ENCODE measurements at places on chromosomes 4 and X.
A peak's percentile ranks its signal among the peaks of the same experiment; 100 is the strongest.

GRCh38 chrX:37609727-37610126, 38.3 kb downstream of the LANCL3 start:
- no peak for DNase-seq

- DNase-seq: no peak
These were observed 59.9 kb downstream of the PROM1 start for GRCh38 chr4:16023776-16024408.

DNA sequence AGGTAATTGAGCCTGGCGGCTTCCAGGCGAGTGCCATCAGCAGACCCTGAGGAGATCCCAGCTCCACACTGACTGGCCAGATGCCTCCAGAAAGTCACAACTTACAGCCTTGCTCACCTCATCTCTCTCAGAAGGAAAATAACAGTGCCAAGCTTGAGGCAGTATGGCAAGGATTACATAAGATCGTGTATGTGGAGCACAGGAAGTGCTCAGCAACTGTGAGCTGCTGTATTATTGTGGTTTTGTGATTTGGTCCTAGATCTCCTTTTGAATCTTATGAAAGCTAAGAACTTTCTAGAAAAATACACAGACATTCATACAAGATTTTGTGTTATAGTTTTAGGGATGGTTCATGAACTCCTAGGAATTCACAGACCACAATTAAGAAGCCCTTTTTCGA, 14.0 kb downstream of the RASL11B start:
- no peak for DNase-seq

DNA sequence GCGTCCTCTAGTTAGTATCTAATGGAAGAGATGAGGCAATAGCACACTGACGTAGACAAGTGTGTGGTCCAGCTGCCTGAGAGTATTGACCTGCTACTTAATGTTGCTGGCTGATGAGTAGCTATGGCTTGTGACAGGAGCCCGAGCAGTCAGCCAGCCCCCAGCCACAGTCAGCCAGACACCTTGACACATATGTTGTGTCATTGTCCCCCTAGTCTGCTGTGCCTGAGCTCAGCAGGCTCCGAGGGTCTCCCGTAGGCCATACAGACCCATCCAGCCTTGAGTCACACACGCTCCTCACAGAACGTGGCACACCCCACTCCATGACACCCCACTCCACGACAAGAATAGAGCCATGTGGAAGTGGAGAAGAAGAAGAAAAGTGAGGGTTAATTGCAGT, 362.1 kb downstream of the UNC5C start:
- DNase-seq: peak; percentile 69

GRCh38 chr4:183333983-183334382, 11.8 kb upstream of the CLDN24 start:
- DNase-seq: no peak

DNA sequence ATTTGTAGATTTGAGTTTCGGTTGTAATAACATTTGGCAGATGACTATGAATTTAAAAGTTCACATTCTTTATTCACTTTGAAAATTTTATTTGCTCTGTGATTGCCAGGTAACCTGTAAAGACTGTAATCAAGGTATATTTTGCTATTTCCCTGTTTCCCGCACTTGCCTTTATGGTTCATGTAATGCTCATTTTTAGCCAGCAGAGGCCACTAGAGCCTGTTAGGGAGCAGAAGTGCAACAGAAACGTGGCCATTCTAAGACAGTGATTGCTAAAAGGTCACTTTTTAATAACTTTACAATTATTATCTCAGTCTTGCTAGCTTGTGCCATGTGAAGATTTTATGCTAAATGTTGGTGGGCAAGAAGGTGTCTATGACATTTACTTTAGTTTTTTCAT, 12.4 kb downstream of the YIPF6 start:
- no peak for DNase-seq

- DNase-seq: no peak
These were observed 2.0 kb downstream of the RAB40A start for GRCh38 chrX:103517246-103517645.

DNA sequence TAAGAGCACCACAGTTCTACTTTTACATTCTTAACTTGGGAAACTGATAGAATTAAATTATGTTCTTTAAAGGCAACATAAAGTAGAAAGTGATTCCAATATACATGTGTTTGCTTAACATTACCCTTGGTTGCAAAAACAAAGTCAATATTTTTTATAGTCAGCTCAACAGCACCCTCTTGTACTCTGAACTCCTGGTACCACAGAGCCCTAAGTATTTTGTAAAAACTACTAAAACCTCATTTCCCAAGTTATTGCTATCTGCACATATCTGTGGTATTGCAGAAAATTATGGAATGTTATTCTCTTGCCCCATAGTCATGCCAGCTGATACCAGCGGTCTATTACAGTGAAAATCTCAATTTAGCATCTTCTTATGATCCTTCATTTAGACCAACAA, 2.9 kb downstream of the KIF4A start:
- DNase-seq: no peak

DNA sequence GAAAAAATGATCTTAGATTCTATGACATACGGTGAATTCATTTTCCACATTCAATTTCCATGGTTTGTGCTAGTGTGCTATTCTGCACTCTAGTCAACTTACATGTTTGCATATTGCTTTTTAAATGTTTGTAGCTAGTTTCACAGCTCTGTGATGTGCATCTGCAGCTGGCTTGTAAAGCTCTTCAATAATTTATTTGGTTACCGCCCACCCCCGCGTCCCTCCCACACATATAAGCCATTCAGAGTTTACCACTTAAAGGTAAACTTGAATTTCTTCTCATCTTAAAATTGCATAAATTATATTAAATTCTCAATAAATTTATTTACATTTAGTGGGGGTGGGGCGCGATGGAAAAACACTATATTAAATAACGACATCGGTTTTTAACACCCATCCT, 291 bp upstream of the NBDY start:
- peak; percentile 53 for DNase-seq

DNA sequence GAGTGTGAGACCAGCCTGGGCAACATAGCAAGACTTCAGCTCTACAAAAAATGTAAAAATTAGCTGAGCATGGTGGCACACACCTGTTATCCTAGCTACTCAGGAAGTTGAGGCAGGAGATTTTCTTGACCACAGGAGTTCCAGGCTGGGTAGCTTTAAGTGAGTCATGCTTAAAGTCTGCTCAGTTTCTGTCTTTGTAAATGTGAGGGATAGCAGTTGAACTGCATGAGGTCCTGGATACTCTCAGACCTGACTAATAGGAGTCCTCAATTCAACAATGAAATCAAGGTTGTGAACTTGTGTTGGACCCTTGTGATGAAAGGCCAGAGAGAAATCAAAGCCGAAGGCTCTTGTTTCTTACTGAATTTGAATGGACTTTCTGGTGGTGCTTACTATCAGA, 45.2 kb downstream of the STARD8 start:
- DNase-seq: no peak

- DNase-seq: no peak
These were observed 620.8 kb upstream of the ADGRL3 start for GRCh38 chr4:60579335-60579734.

DNA sequence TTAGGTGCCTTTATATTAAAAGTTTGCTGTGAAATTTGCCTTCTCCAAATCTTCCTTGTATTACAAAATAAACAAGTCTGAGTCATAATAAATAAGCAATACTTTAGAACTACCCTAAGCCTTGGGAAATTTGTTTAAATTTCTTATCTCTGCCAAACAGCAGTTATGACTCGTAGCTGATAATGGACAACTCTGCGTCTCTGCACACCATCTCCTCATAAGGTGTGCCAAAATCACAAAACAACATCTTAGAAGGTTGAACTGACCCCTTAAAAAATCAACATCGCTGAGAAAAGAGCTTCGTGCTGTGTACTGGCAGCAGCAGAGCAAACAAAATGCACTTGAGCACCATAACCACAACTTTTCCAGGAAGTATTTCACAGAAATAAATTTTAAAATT, 22.0 kb downstream of the OR13H1 start:
- no peak for DNase-seq

GRCh38 chr4:20159516-20159915, 92.2 kb upstream of the SLIT2 start:
- no peak for DNase-seq

DNA sequence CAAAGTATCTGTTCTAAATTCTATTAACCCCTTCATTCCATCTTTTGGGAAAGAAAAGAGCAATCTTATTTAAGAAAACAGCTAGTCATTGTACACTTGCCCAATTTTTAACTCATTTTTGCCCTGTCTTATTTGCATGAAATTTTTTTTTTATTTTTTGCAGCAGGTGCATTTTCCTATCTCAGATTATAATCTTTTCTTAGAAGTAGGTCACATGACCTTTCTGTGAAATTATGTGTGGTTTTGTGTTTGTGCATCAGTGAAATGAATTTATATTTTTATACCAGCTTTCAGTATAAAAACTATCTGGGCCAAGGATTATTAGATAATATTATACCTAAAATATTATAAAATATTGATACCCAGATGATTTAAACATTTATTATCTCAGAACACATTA, 145.6 kb downstream of the INPP4B start:
- no peak for DNase-seq

- DNase-seq: no peak
These were observed 78.0 kb upstream of the NRK start for GRCh38 chrX:105744291-105744690.

- DNase-seq: peak; percentile 73
These were observed 28.4 kb downstream of the TRMT44 start for GRCh38 chr4:8468746-8469535.

GRCh38 chrX:136878423-136878822, 2.1 kb downstream of the RBMX start:
- DNase-seq: no peak

DNA sequence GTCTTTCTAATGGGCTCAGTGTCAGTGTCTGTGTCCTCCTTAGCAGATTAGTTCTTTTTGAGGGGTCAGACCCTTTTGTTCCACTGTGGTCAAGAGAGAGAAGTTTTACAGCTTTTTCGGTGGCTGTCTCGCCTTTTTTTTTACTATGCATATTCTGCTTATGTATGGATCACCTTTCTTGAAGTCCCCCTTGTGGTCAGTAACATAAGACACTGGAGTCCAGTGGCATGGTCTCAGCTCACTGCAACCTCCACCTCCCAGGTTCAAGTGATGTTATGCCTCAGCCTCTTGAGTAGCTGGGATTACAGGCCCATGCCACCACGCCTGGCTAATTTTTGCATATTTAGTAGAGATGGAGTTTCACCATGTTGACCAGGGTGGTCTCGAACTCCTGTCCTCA, 54.0 kb upstream of the PGRMC2 start:
- DNase-seq: no peak

DNA sequence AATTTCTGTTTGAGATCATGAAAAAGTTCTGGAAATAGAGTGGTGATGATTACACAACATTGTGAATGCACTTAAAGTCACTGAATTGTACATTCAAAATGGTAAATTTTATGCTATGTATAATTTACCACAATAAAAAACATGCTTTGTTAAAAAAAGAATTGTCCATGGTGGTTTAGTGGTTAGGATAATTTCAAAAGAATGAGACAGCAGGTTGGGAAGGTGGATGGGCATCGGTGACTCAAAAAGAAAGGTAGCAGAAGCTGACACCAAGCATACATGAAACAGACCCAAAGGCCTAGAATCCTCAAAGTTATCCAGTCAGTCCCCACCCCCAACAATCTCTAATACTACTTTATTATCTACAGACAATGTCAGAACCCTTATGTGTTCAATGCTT, 91.1 kb downstream of the MSN start:
- no peak for DNase-seq

- DNase-seq: no peak
These were observed 112.3 kb upstream of the IL15 start for GRCh38 chr4:141524116-141524515.

- DNase-seq: no peak
These were observed 569 bp downstream of the RPS3A start for GRCh38 chr4:151099976-151100417.

- DNase-seq: no peak
These were observed 227.7 kb downstream of the C4orf33 start for GRCh38 chr4:129323658-129324057.

- DNase-seq: no peak
These were observed at the start of gene SEL1L3 for GRCh38 chr4:25862411-25863346. Gene SEL1L3 (minus strand): TSS chr4:25862988. CDS start chr4:25862836, 152 bp downstream.

GRCh38 chr4:186587416-186588018, 32.1 kb upstream of the MTNR1A start:
- DNase-seq: peak; percentile 69

DNA sequence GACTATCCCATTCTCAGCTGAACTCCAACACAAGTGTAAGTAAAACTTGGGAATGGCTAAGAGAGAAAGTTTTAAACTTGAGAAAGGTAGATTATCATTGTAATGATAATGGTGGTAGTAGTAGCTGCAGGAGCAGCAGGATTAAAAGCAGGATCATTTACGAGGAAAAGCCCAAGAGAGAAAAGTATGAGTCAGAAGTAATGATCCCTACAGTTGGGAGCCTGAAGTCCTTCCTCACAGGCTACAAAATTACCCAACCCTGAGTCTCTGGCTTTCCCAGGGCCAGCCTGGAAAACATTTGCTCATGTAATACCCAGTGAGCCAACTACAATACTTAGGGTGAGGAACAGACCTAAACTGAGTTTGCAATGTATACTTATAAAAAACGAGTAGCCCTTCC, 4.4 kb upstream of the PRDM8 start:
- no peak for DNase-seq

- DNase-seq: no peak
These were observed 184.9 kb downstream of the COMMD8 start for GRCh38 chr4:47278631-47279030.

GRCh38 chr4:72391281-72391680, 177.7 kb downstream of the ADAMTS3 start:
- DNase-seq: no peak

GRCh38 chr4:139333046-139333445, 30.8 kb upstream of the NDUFC1 start:
- no peak for DNase-seq

- DNase-seq: no peak
These were observed 373.1 kb upstream of the LCORL start for GRCh38 chr4:18394656-18395055.

DNA sequence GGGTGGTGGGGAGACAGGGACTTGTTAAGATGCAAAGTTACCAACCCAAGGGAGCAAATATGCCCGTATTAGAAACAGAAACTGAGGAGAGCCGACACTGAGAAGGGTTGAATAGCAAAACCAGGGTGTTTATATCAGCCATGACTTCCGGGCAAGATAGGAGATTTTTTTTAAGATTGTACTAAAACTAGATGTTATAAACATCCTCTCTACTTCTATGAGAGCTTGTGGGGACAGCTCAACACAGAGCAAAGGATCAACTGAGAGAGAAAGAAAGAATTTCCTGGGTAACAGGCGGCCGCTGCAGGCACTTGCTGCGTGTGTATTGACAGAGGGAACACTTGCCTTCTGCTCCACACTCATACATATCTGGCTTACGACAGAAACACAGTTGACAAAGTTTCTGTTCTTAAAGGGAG, 49.1 kb upstream of the FBXW7 start:
- DNase-seq: no peak

- DNase-seq: no peak
These were observed 11.9 kb downstream of the SULT1E1 start for GRCh38 chr4:69848028-69848427.
